ENCODE measurements at places on chromosomes 5 and 9. TPM values are rescaled to one million over a fixed set of nuclear protein-coding genes. Genes with fewer than 3 reads are reported as not detected.

- DNase-seq, result no peak
Measured at GRCh38 chr9:127553793-127554192, 58.3 kb upstream of the STXBP1 start.

DNA sequence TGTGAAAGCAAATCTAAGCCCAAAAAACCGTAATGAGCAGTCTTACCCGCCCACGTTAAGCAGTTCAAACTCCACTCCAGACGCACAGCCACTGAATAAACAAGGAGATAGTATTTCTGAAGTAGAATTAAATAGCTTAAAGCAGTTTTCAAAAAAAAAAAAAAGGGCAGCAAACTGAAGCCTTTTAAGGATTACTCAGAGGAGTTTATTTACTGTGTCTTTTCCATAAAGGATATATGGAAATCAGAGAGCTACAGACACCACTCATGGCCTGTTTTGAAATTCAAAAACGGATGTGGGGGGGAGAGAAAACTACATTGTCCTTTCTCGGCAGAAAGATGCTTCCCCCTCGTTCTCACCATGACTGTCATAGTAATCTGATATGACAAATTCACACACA lies 83.7 kb upstream of the IRX1 start:
- DNase-seq, result no peak

DNA sequence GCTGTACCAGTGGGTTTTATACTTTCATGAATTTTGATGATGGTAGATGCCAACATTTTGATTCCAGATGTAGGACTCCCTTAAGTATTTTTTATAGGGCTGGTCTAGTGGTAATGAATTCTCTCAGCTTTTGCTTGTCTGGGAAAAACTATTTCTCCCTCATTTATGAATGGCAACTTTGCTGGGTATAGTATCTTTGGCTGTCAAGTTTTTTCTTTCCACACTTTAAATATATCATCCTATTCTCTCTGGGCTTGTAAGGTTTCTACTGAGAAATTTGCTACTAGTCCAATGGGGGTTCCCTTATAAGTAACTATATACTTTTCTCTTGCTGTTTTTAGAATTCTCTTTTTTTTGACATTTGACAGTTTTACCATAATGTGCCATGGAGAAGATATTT lies 629.3 kb downstream of the NR2F1-AS1 start:
- DNase-seq, result no peak

DNA sequence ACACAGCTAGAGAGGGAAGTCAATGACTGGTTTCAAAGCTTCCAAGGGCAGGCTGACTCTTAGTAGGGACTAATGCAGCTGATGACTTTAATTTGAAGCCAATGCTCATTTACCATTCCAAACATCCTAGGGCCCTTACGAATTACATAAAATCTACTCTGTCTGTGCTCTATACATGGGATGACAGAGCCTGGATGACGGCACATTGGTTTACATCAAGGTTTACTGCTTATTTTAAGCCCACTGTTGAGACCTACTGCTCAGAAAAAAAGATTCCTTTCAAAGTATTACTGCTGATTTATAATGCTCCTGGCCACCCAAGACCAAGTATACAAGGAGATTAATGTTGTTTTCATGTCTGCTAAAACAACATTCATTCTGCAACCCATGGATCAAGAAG lies 74.1 kb downstream of the DAP start:
- DNase-seq, result no peak

DNA sequence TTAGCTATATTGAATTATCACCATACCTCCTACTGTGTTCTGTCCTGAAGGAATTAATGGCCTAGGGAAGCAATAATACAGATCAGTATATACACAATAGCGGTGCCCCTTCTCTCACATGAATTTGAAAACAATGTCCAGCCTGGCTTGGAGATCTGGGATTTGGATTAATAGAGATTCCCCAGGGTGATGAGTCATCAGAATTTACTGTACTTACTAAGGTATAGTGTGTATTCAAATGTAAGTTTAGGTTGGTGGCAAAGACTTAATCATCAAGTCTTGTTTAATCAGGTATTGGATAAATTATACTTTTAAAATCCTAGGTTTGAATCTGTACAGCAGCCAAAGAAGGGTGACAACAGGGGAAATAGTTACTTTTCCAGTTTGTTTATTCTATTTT lies 121.5 kb downstream of the FEM1C start:
- no peak for DNase-seq

DNA sequence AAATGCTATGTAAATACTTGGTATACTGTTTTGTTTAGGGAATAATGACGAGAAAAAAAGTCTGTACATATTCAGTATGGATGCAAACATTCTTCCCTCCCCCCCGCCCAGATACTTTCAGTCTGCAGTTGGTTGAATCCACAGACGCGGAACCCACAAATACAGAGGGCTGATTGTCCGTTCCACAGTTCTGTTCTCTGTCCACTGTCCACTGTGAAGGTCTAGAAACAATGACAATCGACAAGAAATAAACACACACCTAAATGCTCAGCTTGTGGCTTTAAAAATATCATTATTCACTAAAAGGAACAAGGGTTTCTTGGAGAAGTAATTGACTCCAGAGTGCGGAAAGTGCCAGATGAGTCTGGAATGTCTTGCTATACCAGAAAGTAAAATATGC lies 109.1 kb downstream of the TMEM161B start:
- no peak for DNase-seq

GRCh38 chr9:127877566-127877998 lies at the start of gene AK1:
Gene AK1 (minus strand): TSS chr9:127877675. CDS start chr9:127874617, 3,058 bp downstream.
- DNase-seq, result no peak

DNA sequence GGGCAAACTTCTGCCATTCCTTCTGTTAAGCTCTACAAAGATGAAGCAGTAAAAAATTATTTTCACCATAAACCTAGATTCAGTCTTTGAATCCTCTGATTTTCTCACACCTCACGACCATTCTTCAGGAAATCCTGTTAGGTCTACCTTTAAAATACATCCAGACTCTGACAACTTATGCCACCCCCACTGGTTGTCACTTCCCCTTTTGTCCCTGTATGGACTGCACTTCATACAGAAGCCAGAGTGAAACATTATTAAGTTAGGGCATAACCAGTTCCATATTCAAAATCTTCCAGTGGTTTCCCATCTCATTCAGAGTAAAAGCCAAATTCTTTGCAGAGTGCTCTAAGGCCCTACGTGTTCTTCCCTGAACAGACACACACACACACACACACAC lies 499.8 kb downstream of the RASEF start:
- no peak for DNase-seq

DNA sequence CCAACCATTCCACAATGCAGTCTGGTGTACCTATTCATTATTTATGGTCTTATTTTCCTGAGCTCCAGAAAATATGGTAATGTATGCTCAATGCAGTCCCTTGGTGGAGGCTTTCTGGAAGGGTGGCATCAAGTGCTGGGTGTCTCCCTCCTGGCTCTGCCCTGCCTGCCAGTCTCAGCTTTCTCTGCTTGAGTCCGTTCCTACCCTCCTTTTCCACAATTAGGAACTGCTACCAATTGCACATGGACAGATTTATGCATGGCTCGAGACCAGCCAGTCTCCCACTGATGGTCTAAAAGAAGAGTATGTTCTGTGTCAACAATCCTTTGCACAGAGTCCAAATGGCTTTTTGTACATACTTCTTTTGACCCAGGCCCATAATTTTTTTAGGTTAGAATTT lies 189.8 kb downstream of the TLE1 start:
- DNase-seq, result peak; percentile 21

DNA sequence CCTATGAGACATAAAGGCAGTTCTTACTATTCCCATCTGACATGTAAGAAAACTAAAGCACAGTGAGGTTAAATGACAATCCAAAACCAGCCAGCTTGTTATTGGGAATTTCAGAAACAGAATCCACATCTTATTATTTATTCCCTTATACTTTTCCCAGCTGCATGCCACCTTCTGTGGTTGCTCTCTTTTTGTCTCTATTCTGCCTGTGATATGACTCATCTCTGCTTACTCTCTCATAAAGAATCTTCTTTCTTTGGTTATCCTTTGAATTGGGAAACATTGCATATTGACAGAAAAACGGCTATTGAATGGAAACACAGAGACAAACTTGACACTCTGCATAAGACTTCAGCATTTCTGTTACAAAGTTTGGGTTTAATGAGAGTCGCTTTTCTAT lies 183.2 kb downstream of the TLR4 start:
- DNase-seq, result no peak

- DNase-seq, result no peak
Measured at GRCh38 chr9:92315456-92315855, 9.7 kb downstream of the NOL8 start.

- DNase-seq, result no peak
Measured at GRCh38 chr9:76944011-76944410, 38.1 kb upstream of the PRUNE2 start.

- DNase-seq, result no peak
Measured at GRCh38 chr9:111613436-111614040, 14.1 kb upstream of the PTGR1 start.

DNA sequence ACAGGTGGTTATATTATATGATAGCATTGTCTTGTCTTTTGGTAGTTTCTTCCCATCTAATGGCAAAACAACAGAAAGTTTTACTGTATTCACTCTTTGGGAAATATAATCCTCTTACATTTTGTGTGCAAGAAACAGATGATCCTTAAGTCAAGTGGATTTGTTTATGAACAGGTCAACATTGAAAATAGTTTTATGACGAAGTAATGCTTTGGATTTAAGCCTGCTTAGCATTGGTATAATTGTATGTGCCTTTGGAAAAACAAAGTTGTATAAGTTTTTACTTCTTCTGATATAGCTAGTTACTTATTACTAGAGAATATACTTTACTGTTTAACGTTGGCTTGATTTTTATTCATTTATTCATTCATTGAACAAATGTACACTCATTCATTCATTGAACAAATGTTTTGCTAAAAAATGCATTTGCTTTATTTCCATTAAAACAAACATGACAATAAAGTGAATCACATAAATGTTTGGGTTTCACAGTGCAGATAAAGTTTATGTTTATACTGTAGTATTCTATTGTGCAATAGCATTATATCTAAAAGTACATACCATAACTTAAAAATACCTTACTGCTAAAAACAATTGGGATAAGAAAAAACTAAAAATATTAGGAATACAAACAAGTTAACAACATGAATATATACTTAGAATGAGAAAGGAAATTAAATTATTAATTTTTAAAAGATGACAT lies 12.3 kb downstream of the SGCD start:
- DNase-seq, result no peak

- DNase-seq, result no peak
Measured at GRCh38 chr5:73896097-73896496, 270.1 kb downstream of the ARHGEF28 start.

Gene GFI1B
- polyA plus RNA-seq, result 0.71 TPM

Gene ADAMTS19
- polyA plus RNA-seq, result 5.4 TPM

Gene HTR1A
- polyA plus RNA-seq, result not detected

Gene PCDHB6
- polyA plus RNA-seq, result 1.6 TPM

Gene ARID3C
- 0.16 TPM for polyA plus RNA-seq

Gene CD72
- 2.8 TPM for polyA plus RNA-seq

Gene OR1Q1
- polyA plus RNA-seq, result not detected

Gene PTRH1
- 7.8 TPM for polyA plus RNA-seq

Gene FOXD4L3
- polyA plus RNA-seq, result not detected

Gene ECSCR
- 24.4 TPM for polyA plus RNA-seq

Gene LHX6
- 3.7 TPM for polyA plus RNA-seq

Gene ERCC6L2
- 46.0 TPM for polyA plus RNA-seq

Gene N4BP3
- 5.0 TPM for polyA plus RNA-seq

Measured in renal pelvis (tissue), 12 donors.